Stimulated activated CD4-positive, alpha-beta T cell treated with anti-CD3 and anti-CD28 coated beads, TNF-alpha, amount 100 ng/mL, for 24 hours (primary cell): ENCODE measurements at places on chromosomes 16 and 17.

- DNase-seq: no peak
Observed at GRCh38 chr16:9099131-9099625, 7.7 kb downstream of the HAPSTR1 start.

DNA sequence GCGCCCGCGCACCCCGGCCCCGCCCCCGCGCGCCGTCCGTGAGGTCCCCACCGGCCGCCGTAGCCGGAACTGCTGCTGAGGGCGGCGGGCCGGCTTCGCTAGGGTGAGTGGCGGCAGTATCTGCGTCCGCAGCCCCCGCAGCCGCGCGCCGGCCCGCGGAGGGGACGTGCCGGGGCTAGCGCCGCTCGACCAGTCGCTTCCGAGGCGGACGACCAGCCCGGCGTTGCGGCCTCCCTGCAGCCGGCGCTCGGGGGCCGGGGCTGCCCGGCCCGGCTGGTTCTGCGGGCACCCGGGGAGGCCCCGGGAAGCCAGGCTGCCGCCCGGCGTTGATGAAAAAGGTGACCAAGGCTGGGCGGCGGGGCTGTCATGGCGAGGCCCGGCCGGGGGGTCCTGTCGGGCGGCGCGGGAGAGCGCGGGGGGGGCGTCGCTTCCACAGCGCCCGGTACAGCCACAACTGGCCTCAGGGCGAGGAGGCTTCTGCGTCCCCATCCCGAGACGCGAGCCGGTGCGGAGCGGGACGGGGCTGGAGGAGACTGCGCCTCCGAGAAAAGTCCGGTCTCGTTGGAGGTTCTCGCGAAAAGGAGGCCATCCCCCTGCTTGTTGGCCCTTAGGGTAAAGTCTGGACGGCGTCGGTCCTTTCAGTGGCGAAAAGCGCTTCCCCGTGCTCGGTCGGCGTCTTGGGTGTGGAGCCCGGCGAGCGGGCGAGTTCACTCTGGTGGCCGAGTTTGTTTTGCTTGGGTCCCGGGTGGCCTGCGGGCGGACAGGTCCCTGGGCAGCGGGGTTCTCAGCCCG lies at the start of gene CRAMP1:
TSS of gene CRAMP1 (plus strand) at position 41 of the 792 bp plus-strand sequence. CDS start 2,280 bp downstream, outside the sequence.
- DNase-seq: no peak

GRCh38 chr16:21663889-21664647 lies at the start of gene OTOA:
Gene OTOA (plus strand): TSS chr16:21663968. CDS start chr16:21678515, 14,547 bp downstream.
- no peak for DNase-seq

DNA sequence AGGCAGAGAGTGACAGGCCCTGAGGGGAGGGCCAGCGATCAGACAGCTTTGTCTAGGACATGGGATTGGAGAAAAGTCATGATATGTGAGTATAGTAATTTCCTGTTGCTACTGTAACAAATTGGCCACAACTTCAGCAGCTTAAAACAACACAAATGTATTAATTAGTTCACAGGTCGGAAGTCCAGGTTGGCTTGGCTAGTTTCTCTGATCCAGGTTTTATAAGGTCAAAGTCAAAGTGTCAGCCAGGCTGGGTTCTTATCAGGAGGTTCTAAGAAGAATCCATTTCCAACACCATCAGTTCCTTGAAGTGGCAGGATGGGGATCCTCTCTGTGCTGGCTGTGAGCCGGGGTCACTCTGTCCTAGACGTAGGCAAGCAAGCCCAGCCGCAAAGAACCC lies 76.2 kb upstream of the SEC14L1 start:
- no peak for DNase-seq

DNA sequence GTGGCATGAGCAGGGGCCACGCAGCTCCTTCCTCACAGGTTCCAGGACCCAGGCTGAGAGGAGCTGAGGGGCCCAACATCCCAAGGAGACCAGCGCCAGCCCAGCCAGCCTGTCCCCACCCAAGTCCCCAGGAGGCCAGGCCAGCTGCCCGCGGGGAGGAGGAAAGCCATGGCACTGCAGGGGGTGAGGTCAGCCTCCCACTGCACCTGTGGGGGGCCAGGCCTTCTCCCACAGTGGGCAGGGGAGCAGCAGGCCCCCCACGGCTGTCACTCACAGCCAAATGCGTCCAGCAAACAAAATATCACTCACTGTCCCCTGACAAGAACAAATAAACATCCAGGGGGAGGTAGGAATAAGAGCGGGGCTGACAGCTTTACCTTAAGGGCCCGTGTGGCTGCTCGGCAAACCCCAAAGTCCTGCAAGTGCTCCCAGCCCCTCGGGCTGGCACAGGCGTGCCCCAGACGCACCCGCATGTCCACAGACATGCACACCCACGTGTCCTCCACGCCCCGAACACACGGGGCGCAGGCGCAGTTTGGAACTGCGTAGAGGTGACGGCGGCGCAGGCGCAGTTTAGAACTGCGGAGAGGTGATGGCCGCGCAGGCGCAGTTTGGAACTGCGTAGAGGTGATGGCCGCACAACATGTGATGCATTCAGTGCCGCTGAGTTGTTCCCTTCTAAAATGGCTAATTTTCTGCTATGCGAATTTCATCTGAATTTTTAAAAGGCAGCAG lies 291.1 kb downstream of the FOXL1 start:
- DNase-seq: no peak

- DNase-seq: no peak
Observed at GRCh38 chr17:57552114-57552624, 192.9 kb downstream of the CCDC182 start.

GRCh38 chr16:74113545-74113944 lies 183.1 kb upstream of the PSMD7 start:
- DNase-seq: no peak

DNA sequence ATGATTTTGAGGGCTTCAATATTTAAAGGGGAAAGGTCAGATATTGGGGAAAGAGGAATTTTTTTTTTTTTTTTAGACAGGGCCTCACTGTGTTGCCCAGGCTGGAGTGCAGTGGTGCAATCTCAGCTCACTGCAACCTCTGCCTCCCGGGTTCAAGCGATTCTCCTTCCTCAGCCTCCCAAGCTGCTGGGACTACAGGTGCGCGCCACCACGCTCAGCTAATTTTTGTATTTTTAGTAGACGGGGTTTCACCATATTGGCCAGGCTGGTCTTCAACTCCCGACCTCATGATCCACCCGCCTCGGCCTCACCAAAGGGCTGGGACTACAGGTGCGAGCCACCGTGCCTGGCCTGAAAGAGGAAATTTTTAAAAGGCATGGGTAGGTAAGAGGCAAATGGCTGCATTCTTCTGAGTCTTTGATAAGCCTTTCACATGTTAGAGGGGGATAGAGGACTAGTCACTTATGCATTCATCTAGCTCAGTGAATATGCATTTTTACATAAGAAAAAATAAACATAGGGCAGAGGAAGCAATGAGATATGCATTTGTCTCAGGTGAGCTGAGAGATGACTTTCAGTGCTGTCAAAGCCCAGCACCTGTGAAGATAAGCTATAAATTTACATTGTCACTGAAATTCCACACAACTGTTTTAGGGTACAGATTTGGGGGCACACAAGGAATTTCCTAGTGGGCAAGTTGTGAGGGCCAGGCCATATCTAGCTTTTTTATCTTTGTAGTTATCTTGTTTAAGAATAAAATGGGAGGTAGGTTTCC lies 1.1 kb upstream of the FCSK start:
- DNase-seq: no peak

DNA sequence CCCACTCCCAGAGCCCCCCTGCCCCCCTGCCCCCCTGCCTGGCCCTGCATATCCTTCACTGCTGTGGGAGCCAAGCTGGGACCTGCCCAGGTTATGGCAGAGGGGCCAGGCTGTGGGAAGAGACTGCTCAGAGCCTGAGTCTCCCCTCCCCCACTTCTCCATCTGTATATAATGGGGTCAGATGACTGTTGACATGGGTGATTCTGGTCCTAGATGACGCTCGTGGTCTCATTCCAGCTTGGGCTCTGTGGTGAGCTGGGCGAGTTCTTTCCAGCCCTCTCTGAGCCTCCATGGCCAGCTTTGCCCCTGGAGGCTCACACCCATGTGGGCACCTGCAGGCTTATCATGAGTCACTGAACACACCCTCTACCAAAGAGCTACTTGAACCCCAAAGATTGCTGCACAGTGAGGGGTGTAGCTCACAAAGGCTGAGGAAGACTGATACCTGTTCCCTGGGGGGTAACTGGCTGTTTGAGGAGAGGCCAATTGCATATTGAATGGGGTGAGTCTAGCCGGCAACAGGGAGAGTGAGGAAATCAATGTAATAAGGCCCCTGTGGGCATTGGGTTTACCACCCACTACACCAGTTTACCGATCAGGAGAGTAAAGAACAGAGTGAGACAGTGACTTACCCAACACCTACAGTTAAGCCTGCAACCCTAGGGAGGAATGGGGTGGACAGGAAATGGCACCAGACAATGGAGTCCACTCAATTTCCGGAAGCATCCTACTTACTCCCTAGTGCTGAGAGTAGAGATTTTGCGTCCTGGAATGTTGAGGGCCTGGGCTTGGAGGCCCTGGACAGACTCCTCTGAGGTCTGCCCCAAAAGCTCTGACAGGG lies 4.2 kb upstream of the SREBF1 start:
- no peak for DNase-seq

DNA sequence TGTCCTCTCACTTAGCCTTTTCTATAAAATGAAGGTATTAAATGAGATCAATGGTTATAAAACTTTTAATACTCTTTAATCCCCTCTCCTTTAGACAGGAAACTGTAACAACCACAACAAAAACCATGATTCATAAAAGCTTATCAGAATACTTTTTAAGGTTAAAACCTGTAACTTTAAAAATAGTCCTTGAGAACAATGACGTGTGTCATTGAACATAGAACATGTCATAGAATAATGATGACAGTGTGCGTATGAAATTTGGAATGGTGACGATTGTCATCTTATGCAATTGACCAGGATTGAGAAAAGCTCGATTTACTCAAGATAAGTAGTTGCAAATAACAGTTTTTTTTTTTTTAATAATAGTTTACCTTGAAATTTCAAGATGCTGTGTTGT lies 94.1 kb downstream of the PLCG2 start:
- no peak for DNase-seq
